ENCODE measurements at places on chromosomes 3 and 15.

DNA sequence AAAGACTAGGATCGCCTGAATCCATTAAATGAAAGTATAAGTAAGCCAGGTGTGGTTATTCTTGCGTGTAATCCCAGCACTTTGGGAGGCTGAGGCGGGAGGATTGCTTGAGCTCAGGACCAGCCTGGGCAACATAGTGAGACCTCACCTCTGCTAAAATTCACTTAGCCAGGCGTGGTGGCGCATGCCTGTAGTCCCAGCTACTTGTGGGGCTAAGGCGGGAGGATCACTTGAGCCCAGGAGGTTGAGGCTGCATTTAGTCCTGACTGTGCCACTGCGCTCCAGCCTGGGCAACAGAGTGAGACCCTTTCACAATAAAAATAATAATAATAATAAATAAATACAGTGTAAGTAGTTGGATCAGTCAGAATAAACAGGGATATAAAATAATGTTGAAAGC, 25.5 kb upstream of the HYKK start:
- no peak for DNase-seq

- DNase-seq = peak; percentile 39
Measured at GRCh38 chr15:78315686-78316282, 16.4 kb upstream of the SKIC8 start.

GRCh38 chr3:134087060-134087974, 57.6 kb upstream of the SLCO2A1 start:
- no peak for DNase-seq

DNA sequence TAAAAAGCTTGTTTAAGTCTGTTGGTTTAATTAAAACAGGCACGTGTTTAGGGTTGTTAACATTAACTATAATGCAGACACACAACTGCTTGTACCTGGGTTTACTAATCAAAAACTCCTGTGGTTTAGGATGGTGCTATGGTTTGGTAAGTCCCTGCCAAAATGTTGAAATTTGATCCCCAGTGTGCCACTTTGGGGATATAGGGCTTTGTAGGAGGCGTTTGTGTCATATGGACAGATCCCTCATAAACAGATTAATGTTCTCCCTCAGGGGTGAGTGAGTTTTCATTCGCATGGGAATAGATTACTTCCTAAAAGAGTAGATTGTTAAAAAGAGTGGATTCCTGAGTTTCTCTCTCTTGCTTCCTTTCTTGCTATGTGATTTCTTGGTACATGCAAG, 18.7 kb upstream of the GK5 start:
- DNase-seq = no peak

DNA sequence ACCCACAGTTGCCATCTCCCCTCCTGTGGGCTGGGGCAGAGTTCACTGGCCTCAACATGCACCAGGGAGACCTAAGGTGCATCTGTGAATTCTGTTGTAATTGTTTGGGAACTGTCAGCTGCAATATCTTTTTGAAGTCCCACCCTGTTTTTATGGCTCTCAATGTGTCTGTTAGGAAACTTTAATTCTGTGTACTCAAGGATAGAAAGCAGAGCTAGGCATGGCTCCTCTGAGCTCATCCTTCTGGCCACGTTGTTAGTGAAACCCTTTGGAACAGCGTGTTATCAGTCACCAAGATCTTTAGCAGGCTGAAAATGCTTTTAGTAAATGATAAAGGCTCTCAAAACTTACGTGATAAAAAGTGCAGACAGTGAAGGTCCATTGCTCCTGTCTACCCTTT, 33.6 kb upstream of the MTMR10 start:
- DNase-seq = peak; percentile 10

GRCh38 chr3:45507820-45508317, 86.7 kb upstream of the LIMD1 start:
- peak; percentile 87 for DNase-seq

- no peak for DNase-seq
Measured at GRCh38 chr3:187011915-187012314, 81.6 kb downstream of the ST6GAL1 start.

DNA sequence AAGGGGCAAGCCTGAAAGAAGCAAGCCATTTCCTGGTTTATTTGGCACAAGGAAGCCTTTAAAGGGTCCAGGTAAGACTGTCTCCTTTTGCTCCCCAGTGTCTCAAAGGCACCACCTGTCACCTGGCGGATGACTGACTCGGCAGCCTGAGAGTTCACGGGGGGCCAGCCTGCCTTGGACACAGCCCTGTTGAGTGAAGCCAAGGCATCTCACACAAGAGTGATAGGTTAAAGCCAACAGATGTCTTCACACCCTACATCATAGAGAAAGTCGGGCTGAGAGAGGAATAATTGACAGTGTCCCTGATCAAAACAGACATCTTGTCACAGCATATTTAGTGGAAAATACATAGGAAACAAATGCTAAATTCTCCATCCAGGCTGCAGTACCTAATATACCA, 28.2 kb upstream of the LIPC start:
- DNase-seq = no peak

GRCh38 chr3:30631243-30631904, 25.0 kb downstream of the TGFBR2 start:
- DNase-seq = no peak

- peak; percentile 90 for DNase-seq
Measured at GRCh38 chr15:39511000-39511915, 69.6 kb upstream of the THBS1 start.

GRCh38 chr15:63040954-63041353, 1.6 kb upstream of the TPM1 start:
- no peak for DNase-seq

GRCh38 chr3:46162975-46163555, 45.0 kb downstream of the CCR1 start:
- no peak for DNase-seq

GRCh38 chr3:103440539-103441203, 1005.9 kb downstream of the ZPLD1 start:
- DNase-seq = peak; percentile 7

DNA sequence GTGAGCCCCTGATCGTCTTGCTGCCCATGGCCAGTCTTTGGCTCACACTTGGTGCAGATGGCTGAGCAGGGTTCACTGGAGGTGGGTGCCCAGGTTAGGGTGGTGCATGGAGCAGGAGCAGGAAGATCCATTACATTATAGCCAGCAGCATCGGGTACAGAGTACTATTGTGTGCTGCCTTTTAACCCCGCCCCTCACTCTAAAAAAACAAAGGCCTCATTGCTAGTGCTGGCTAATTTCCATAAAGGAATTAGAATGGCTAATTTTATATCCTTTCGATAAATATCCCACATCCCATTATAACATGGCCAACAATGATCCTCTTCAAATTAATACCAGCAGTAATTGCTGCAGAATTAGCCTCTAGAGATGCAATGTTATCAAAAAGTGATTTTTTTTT, 45.8 kb upstream of the PPP4R2 start:
- no peak for DNase-seq

DNA sequence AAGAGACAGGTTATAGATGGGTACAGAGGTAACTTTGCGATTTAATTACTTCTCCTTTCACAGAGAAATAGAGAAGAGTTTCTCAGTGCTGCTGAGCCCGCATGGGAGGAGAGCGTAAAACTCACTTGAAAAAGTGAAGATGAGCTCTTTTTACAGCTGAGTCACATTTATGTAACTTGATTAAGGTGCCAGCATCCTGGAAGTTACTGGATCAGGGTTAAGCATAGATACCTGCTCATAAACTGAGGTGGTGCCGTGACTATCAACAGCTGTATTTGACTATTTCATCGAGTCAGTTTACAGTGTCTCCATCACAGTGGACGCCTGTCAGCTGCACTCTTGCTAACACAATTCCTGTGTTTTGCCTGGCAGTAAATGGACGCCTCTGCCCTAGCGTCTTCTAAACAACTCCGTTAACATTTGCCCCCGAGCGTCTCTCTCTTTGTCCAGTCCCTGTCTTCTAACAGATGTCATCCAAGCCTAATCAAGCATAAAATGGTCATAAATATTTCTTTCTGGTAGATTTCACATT, 414.6 kb downstream of the FOXP1 start:
- no peak for DNase-seq

DNA sequence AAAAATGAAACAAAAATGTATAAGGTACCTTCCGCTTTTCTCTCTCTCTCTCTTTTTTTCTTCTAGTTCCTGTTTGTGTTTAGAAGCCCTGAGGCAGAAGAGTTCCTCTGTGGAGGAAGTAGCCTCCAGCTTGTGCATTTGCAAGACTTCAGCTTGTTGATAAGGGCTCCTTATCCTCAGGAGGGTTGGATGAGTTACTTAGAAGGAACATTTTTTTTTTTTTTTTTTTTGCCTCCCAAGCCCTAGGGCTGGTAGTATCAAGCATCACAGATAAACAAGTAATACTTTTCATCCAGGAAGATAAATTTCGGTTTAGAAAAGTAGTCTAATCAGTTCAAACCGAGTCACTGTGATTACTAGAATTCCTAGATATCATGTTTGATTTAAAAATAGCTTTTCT, 91.0 kb upstream of the CBLB start:
- no peak for DNase-seq

GRCh38 chr3:25663347-25663868, 1.3 kb downstream of the TOP2B start:
- DNase-seq = peak; percentile 2

DNA sequence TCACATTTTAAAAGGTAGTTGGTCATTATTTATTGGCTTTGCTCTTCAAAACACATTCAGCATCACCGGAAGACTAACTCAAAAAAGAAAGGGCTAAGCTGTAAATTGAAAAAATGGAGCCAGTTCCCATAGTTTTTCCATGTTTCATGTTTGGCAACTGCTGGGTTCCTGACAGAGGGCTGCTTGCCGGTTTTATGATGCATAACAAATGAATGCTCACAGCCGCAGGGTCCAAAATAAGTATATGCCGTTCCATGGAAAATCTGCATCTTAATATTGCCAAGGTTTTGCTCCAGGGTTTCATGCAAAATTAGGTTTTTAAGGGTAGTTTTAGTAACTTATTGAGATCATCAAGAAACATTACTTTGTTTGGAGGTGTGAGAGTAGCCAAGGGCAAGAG, 15.8 kb downstream of the SLC12A1 start:
- no peak for DNase-seq

DNA sequence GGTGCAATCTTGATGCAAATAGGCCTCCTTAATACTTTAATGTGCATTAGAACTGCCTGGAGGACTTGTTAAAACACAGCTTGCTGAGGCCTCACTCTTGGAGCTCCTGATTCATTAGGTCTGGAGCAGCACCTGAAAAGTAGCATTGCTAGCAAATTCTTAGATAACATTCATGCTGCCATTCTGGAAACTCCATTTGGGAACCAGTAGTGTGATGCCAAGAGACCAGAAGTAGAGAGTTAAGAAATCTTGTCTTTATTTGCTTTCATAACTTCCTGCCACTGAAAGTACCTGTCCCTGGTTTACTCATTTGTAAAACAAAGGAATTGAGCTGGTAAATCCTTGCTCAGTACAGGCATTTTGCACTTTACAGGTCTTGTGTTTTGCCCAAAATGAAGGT, 72.0 kb downstream of the RAP2B start:
- DNase-seq = no peak

GRCh38 chr3:49017971-49018706, at the start of gene DALRD3:
Gene DALRD3 (minus strand): TSS chr3:49018580. CDS start chr3:49018564, 16 bp downstream.
- peak; percentile 60 for DNase-seq

DNA sequence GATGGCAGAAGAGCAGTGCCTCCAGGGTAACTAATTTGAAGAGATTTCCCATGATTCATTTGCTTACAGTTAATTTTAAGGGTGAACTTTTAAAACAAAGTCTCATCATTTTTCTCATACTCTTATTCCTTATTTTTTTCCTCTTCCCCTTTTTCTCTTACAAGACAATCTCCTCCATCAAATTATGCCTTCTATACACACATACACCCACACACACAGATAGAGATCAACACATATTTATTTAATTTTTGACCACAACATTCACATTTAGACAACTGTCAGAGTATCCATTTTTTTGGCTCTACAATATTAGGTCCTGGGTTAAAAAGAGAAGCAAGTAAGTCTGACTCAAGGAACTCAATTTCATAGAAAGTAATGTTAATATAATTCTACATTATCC, 37.6 kb downstream of the AAGAB start:
- DNase-seq = no peak

GRCh38 chr3:106587551-106587950, 718.7 kb upstream of the CBLB start:
- DNase-seq = peak; percentile 34

DNA sequence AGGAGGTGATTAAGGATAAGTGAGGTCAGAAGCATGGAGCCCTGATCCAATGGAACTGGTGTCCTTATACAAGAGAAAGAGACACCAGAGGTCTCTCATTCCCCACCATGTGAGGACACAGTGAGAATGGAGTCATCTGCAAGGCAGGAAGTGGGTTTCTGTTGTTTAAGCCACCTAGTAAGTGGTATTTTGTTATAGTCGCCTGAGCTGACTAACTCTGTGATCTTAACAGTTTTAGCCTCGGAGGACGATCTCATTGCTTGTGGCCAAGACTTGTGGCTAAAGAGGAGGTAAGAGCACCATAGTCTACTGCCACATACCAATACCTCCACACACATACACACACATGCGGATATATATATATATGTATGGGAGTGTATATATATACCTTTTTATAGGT, 73.8 kb downstream of the MCTP2 start:
- DNase-seq = no peak

GRCh38 chr15:66294932-66295235, 1.5 kb downstream of the DIS3L start:
- peak; percentile 27 for DNase-seq

DNA sequence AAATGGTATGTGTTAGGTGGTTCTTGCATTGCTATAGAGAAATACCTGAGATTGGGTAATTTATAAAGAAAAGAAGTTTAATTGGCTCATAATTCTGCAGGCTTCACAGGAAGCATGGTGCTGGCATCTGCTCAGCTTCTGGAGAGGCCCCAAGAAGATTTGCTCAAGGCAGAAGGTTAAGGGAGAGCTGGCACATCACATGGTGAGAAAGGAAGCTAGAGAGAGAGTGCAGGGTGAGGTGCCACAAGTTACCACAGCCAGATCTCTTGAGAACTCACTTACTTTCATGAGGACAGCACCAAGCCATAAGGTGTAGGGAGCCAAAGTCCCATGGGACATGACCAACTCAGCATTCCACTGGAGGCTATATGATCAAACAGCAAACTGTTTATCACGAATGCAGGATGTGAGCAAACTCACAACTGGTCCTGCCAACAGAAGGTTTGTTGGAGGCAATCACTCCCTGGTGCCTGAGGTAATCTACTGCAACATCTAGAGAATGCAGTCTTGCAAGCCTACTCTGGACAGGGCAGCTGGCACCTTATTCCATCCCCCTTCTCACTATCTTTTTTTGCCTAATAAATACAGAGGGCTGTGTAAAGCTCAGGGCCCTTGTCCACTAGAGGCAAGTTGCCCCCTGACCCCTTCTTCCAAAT, 28.1 kb upstream of the CCR2 start:
- no peak for DNase-seq

GRCh38 chr3:128079823-128080222, 27.6 kb downstream of the SEC61A1 start:
- no peak for DNase-seq

GRCh38 chr3:143975554-143976152, 4.0 kb downstream of the DIPK2A start:
- peak; percentile 71 for DNase-seq

GRCh38 chr15:52527911-52528563, 643 bp downstream of the MYO5A start:
- DNase-seq = peak; percentile 22

DNA sequence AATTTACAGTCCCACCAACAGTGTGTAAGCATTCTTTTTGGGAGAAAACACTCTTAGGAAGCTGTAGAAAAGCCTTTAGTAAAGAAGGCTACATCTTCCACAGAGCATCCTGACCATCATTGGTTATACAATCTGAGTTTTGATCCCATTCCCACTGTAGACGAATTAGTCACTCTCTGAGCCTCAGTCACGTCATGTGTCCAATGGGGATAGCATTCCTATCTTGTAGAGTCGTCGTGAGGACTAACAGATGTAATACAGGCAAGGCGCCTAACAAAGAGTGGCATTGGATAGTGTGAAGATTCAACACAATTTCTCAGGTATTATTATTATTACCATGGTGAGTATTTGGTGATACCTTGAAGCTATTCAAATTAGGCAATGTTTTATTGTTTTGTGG, 44.0 kb upstream of the ALDH1A3 start:
- peak; percentile 54 for DNase-seq

All from fibroblast of skin of scalp (primary cell).